ENCODE measurements at places on chromosomes 7 and 10. TPM values are rescaled to one million over a fixed set of nuclear protein-coding genes. Genes with fewer than 3 reads are reported as not detected.
A peak's percentile ranks its signal among the peaks of the same experiment; 100 is the strongest.

The CRYGN gene
- not detected for total RNA-seq

The CYP3A4 gene
- total RNA-seq, result not detected

The AQP1 gene
- 0.18 TPM for total RNA-seq

The LEP gene
- total RNA-seq, result not detected

The CALHM1 gene
- not detected for total RNA-seq

The CH25H gene
- total RNA-seq, result not detected

The MOSPD3 gene
- 2.2 TPM for total RNA-seq

- peak; percentile 78 for DNase-seq
Measured at GRCh38 chr10:131947631-131948347, 33.9 kb downstream of the BNIP3 start.

GRCh38 chr10:93081834-93082233 lies 8.1 kb downstream of the CYP26A1 start:
- peak; percentile 33 for DNase-seq

GRCh38 chr7:134533288-134533771 lies 6.0 kb downstream of the AKR1B10 start:
- DNase-seq, result peak; percentile 21

DNA sequence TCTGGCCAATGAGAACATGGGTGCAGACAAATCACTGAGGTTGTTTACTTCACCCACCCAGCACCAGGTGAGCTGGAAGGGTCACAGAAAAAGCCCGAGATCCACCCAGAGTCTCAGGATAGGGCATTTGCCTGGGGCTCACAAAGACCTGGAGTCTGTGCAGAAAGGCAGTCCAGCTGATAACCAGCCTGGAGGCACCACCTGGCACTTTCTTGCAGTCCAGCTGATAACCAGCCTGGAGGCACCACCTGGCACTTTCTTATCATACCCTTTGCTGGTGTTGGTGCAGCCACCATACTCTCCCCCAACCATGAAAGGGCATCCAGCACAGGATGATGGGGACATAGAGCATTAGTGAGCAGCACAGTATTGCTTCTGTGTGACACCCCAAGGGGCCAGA lies 104.1 kb downstream of the PPP1R3C start:
- no peak for DNase-seq

DNA sequence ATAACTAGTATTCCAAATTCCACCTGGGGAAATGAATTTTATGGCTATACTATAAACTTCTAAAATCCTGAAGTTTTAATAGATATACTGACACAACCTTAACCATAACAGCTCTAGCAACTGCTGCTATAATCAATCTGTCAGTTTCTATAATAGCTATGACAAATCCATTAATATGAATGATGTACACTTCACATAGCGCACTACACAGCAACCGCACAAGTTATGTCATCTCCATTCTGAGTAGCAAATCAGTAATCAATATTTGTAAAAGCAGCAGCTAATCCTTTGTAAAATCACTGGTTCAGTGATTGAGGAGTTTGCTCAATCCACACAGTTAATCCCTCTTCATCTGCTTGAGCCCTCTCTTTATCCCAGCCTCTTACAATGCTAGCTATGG lies 105.3 kb downstream of the SKAP2 start:
- DNase-seq, result no peak

GRCh38 chr7:70353946-70354335 lies 755.7 kb downstream of the AUTS2 start:
- DNase-seq, result no peak

DNA sequence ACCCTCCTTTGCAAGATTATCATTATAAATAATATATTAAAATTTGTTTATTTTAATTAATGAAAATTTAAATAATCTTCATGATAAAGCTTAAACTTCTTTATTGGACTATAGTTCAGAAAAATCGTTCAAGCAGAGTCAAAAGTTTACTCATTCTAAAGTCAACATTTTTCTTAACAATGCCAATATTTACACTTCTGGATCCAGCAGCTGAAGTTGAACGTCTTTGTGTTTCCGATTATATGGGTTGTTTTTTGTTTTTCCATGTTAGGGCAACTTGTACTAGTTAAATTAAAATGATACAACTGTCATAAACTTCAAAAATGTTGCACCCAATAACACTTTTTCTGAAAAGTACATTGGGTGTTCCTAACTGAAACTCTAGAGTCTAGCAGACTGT lies 43.8 kb downstream of the GRB10 start:
- DNase-seq, result no peak

GRCh38 chr7:108062250-108063014 lies 59.5 kb upstream of the LAMB1 start:
- DNase-seq, result peak; percentile 59

- no peak for DNase-seq
Measured at GRCh38 chr7:149020483-149020882, 7.8 kb downstream of the PDIA4 start.

GRCh38 chr10:129809841-129810240 lies 154.2 kb downstream of the EBF3 start:
- DNase-seq, result no peak

- no peak for DNase-seq
Measured at GRCh38 chr7:3187444-3188040, 113.5 kb upstream of the SDK1 start.

- peak; percentile 91 for DNase-seq
Measured at GRCh38 chr7:73842067-73842976, at the start of gene METTL27. METTL27 (minus strand) TSS chr7:73842516; CDS start chr7:73842140, 376 bp downstream.

DNA sequence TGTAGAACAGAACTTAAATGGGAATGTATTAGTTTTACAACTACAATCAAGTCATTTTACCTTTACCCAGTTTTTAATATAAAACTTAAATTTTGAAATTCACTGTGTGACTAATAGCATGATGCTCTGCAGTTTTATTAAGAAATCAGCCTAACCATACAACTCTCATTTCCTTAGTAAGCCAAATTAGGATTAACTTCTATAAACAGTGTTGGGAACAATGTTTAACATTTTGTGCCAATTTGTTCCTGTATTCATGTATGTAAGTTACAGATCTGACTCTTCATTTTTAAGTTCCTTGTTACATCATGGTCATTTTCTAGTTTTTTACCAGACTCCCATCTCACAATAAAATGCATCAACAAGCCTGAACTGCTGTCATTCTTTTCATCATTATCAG lies 209.8 kb downstream of the ZEB1 start:
- peak; percentile 40 for DNase-seq

DNA sequence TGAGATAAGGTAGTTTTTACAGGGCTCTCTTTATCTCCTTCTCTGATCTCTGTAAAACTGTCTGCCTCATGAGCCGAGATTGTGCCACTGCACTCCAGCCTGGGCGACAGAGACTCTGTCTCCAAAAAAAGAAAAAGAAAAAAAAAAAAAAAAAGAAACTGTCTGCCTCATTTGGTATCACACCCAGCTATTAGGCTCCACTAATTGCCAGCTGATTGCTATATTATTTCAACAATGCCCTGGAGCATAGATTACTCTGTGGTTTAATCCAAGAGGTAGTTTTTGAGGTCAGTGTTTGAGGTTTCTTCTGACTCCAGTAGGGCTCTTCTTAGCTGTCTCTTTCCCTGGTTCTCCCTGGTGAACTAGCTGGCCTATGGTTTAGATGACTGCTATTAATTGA lies 268.1 kb upstream of the PLPP4 start:
- no peak for DNase-seq

GRCh38 chr10:129459762-129460539 lies 7.1 kb upstream of the MGMT start:
- no peak for DNase-seq

DNA sequence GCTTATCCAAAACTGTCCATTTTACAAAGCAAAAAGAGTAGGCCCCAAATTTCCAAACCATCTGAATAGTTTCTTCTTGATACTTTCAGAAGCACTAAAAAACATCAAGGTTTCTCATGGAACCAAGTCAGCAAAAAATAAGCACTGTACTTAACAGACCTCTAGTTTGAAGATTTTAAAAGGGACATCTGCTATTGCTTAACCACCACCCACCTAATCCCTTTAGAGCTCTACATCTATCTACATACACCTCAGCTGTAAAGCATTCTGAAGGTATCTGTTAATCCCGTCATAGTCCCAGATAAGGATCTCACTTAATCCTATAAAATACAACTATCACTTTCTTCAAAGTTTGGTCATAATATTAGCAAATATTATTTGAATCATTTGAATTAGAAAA lies 72.3 kb downstream of the HIBADH start:
- peak; percentile 14 for DNase-seq

DNA sequence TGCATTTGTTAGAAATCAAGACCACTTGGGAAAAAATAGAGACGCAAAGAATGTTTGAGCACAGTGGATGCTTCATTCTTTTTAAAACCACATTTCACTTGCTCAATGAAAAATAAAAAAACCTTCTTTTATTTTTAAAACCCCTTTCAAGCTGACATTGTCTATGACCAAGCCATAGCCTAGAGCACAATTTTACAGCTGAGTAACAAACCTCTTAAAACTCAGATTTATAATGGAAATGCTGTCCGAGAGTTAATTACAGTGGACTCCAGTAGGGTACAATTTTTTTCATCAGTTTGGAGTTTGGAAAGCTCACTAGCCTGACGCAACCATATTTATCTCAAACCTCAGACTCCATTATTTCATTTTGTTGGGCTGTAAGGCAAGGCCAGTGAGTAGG lies 116.3 kb downstream of the RNLS start:
- DNase-seq, result no peak

DNA sequence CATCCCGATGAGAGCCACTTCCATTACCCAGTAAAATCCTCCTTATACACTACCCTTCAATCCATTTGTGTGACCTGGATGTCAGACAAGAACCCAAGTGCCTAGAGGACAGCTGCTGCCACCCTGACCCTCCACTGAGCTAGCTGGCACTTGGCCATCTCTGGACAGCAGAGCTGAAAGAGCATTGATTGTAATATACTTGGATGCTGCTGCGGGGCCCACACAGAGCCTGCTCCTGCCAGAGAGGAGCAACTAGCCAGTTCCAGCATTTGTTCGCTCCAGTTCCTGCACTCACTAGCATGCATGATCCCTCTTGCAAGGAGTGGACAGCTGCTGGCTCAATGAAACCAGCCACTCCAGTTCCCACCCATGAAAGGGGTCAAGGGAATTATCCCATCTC lies 8.4 kb upstream of the TMEM254 start:
- no peak for DNase-seq

DNA sequence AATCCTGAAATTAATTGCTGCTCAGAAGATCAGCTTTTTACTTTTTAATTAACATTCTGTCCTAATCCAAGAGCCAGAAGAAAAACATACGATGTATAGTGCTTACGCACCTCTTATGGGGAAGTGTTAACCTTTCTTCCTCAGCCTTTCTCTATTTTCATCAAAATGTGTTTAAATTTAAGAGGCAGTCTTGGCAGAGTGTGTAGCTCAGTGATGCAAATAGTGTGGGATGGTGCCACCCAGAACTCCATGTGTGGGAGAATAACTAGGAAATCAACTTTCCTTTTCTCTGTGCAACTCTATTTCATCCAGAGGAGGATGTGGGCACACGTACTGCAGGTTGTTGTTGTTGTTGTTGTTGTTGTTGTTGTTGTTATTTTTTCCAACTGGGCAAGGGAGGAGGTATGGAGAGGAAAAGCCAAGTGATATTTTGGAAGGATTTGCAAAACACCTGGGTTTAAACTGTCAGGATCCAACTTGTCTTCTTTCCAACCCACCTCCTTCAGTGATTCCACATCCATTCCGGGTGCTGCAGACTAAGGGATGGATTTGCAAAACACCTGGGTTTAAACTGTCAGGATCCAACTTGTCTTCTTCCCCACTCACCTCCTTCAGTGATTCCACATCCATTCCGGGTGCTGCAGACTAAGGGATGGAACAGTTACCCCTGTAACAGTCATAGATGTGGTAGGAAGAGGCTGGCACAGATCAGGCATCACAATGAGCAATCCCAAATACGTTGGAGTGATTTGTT lies 19.8 kb downstream of the ELMO1 start:
- no peak for DNase-seq

DNA sequence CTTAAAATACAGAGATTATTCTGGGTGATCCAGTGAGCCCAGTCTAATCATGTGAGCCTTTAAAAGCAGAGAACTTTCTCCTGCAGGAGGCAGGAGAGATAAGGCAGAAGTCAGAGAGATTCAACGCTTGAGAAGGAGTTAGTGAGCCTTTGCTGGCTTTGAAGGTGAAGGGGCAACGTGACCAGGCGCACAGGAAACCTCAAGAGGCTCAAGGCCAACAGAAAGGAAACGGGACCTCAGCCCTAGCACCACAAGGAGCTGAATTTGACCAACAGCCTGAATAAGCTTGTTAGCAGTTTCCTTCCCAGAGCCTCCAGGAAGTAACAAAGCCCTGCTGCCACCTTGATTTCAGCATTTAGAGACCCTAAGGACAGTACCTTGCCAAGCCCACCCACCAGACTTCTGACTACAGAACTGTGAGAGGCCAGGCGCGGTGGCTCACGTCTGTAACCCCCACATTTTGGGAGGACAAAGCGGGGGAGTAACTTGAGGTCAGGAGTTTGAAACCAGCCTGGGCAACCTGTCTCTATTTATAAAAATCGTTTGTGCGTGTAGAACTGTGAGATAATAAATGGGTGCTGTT lies 87.3 kb upstream of the KAT6B start:
- DNase-seq, result peak; percentile 16

DNA sequence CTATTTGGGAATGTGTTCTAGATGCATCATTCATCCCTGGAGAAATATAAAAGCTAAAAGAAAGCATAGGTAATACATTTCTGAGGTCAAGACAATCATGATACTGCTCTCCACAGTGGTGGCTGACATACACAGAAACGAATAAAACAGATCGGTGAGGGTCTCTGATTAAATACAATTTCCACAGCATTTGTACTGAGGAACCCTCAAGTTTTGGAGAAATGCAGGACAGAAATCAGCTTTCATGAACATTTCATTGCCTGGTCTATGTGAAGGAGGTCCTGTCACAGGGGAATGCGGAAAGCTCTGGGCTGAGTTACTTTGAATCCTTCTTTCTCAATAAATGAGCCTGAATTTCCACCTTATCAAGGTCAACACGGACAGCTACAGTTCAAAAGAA lies 67.9 kb upstream of the ITGB1 start:
- no peak for DNase-seq

GRCh38 chr7:116724560-116725231 lies 52.7 kb downstream of the MET start:
- DNase-seq, result no peak

DNA sequence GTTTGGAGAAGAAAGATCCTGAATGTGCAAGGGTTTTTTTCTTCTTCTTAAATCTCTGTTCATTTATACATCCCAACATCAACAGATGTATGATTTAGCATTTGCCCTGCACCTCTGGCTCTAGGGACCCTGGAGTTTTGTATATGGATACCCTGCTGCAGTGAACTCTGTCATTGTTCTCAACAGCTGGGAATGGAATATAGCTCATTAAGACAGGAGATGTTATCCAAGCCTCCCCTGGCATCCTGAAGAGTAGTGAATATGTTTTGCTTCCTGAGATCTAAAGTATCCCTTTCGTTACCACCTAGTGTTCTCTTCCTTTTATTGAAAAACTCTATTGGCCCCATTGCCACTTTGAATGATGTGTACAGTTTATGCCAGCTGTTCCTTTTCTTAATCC lies 275.9 kb downstream of the EXOC4 start:
- no peak for DNase-seq

- DNase-seq, result no peak
Measured at GRCh38 chr10:114718374-114718773, 60.3 kb upstream of the ABLIM1 start.

Measured in IMR-90 (cell line).